ENCODE measurements at places on chromosomes 16 and 17.

- no peak for DNase-seq
Measured at GRCh38 chr16:46496701-46497100, 124.5 kb downstream of the SHCBP1 start.

GRCh38 chr16:11356573-11357331 is 11.5 kb downstream of the RMI2 start:
- DNase-seq = peak; percentile 48

DNA sequence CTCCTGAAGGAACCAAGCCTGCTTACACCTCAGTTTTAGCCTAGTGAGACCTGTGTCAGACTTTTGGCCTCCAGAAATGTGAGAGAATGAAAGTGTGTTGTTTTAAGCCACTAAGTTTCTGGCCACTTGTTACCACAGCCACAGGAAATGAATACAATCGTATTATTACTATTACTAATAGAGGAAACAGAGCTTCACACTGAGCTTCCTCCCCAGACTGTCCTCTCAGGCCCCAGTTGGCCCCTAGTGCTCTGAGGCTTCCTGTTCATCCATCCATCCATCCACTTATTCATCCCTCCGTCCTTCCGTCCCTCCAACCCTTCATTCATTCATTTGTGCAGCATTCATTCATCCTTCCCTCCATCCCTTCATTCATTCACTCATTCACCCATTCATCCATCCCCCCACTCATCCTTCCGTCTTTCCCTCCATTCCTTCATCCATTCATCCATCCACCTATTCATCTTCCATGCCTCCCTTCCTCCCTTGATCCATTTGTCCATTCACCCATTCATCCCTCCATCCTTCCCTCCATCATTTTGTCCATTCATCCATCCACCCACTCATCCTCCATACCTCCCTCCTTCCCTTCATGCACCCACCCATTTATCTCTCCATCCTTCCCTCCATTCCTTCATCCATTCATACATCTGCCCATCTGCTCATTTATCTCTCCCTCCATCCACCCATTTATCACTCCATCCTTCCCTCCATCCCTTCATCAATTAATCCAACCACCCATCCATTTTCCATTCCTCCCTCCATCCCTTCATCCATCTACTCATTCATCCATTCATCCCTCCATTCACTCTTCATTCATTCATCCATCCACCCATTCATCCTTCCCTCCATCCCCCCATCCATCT is 95.0 kb downstream of the FOXL1 start:
- peak; percentile 10 for DNase-seq

GRCh38 chr16:30914830-30915229 is 8.5 kb upstream of the FBXL19 start:
- DNase-seq = no peak

DNA sequence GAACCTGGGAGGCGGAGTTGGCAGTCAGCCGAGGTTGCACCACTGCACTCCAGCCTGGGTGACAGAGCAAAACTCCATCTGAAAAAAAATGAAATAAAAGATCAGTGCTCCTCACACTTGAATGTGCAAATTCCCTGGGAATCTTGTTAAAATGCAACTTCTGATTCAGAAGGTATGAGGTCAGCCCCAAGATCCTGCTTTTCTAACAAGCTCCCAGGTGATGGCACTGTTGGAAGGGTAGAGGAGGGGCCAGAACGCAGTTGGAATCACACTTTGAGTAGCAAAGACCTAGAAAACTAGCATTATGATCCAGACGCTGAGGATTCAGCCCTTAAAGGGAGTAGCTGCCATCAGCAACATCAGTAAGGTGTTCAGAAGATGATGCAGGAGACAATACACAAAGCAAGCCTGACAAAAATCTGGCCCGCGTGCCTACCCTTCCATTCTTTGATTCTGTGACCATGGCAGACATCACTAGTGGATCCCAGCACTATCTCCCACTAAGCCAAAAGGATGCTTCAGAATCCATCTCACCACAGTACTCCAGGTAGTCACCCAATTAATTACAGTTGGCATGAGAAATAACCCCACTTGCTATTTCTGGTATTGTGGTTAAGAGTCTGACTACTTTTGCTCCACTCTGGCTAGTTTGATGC is 33.1 kb upstream of the MEIOC start:
- DNase-seq = no peak

DNA sequence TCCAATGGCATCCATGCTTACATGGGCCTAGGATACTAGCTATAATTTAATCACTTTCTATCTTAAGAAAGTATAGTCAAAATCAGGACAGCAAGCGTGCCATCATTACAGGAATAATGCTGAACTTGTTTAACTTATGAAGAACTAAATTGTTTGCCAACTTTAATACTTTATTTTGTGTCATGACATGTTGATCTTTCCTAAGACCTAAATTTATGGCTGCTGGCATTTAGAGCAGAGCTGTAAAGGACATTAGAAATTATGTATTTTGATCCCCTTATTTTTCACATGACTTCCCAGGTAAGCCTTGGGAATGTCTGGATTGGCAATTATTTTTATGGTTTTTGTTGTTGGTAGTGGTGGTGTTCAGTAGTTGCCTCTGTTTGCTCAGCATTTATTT is 920.3 kb upstream of the GOT2 start:
- no peak for DNase-seq

GRCh38 chr17:29051194-29051593 is 8.3 kb downstream of the PIPOX start:
- no peak for DNase-seq

GRCh38 chr16:84794626-84795025 is 25.2 kb upstream of the CRISPLD2 start:
- DNase-seq = no peak

GRCh38 chr17:48597528-48597777 is 3.9 kb upstream of the HOXB5 start:
- no peak for DNase-seq

DNA sequence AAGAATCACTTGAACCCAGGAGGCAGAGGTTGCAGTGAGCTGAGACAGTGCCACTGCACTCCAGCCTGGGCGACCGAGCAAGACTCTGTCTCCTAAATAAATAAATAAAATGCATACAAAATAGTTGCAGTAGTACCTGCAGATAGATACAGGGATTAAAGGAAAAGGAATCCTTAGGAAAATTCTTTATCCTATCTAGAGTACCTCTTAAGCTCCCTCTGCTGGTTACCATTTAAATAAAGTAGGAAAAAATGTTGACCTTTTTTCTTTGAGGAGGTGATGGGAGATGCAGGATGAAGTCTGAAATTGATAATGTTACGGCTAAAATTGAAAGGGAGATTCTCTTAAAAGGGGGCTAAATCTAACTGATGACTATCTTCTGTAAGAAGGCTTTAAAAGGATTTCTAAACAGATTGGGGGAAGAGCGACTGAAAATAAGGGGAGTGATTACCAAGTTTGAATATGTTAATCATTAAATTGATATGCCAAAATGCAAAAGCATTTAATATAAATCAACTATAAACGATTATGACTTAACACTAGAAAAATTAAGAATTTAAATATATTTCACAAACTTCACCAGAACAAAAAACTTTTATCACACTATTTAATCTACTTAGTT is 29.4 kb downstream of the C16orf87 start:
- DNase-seq = peak; percentile 46

DNA sequence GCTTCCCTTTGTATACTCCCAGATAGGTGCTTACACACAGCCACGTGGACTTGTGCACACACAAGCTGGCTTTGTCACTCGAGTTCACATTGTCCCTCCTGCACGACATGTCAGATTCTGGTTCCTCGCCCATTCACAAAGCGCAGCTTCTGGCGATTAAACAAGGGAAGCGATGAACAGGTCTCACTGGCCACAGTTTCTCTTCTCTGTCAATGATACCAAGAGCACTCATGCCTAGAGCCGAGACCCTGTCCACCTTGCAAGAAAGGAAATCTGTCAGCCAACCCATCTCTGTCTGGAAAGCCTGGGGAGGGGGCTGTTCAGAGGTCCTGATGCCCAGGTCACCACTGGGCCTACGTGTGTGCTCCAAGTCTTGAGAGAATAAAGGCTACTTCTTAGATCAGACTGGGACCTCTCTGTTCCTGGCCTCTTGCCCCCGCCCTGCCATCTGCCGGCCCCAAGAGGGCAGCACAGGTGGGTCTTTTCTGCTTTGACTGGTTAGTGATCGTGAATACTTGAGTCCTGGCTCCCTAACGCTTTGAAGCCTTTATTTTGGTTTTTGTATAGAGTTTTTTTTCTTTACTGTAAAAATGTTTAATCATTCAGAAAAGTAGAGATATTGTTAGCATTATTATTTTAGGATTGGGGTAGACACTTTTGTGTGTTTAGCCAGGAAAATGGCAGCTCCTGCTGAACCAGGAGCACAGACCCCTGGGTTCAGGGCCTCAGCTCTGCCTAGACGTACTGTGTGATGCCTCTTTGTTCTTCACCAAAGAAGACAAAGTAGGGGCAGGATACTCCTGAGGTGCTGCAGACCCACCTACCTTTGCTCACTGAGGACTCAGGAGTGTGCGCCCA is 104.7 kb downstream of the MRM1 start:
- peak; percentile 23 for DNase-seq

GRCh38 chr16:20260215-20261009 is 66.9 kb downstream of the GP2 start:
- DNase-seq = peak; percentile 0

GRCh38 chr17:61306003-61306402 is 93.6 kb upstream of the TBX2 start:
- DNase-seq = no peak

DNA sequence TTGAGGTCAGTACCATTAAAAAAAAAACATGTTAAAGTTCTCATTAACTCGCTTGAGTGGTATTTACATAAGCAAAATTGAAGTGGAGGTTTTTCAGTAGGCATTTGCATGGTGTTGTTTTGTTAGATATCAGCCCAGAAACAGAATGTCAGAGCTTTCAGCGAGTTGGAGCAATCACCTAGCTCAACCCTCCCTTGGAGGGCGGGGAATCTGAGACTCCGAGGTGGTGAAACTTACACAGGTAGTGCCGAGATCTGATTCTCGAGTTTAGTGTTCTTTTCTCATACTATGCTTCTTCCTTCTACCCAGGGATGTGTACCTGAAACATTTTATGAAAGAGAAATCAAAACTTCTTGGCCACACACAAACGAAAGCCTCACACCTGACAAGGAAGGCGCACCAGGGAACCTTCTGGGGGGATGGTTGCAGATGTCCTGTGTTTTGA is 6.6 kb downstream of the SEC14L1 start:
- DNase-seq = no peak

DNA sequence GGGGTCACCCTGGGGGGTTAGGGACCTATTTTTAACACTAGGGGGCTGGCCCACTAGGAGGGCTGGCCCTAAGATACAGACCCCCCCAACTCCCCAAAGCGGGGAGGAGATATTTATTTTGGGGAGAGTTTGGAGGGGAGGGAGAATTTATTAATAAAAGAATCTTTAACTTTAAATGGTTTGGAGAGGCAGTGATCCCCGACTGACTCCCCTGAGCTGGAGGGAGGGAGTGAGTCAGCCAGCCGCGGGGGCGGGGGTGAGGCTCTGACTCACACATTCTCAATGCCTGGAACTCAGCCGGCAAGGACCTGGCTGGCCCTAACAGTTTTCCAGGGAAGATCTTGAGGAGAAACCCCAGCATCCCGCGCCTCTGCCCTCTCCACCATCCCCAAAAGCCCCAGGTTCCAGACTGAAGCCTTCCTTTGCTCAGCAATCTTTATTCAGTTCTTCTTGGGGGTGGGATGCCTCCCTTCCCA is 1.5 kb downstream of the HCFC1R1 start:
- peak; percentile 87 for DNase-seq

DNA sequence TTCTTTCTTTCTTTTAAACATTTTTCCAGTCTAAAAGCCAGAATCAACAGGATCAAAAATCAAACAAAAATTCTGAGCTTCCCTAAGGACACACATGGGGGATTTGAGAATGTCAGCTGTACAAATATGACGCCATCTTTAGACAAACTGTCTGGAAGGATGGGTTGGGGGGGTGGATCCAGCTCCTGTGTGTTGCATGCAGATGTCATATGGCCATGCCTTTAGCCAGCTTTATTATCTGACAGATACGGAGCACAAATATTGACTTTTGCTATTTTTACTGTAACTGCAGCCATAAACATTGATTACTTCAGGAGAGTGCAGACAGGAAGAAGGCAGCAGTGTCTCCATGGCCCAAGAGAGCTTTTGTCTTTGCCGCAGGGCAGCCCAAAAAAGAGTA is 279.4 kb upstream of the ELAC2 start:
- no peak for DNase-seq

DNA sequence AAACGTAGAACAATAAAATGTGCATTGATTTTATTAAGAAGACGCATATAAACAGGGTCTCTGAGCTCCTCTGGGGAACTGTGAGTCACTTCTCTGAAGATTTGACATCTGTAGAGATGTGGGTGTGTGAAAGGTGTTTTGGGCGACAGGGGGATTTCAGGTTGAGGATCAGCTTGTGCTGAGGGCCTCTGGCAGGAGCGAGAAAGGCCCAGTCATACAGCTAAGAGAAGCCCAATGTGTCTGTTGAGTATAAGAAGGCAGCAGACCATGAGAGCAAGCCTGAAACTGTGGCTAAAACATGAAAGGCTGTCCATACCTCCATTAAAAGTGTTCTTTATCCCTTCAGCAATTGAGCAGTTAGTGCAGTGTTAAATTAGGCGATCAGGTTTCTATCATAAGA is 406.5 kb upstream of the MON1B start:
- no peak for DNase-seq

GRCh38 chr17:80213643-80213975 is 6.5 kb downstream of the SGSH start:
- no peak for DNase-seq

- DNase-seq = peak; percentile 45
Measured at GRCh38 chr17:78745407-78746088, 36.5 kb downstream of the CYTH1 start.

DNA sequence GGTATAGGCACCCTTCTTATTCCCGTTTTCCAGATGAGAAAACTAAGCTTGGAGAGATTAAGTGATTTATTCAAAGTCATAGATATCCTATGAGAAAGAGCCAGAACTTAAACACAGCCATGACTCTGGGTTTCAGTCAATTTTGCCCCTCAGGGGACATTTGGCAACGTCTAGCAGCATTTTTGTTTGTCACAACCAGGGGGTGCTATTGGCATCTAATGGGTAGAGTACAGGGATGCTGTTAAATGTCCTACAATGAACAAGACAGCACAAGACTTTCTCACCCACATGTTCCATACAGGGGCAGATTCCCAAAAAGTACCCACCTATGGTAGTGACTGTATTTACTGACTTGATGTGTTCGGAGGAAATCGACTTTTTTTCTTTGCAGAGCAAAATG is 4.8 kb upstream of the SHISA9 start:
- peak; percentile 13 for DNase-seq

GRCh38 chr16:57479976-57480753 is 6.1 kb downstream of the DOK4 start:
- no peak for DNase-seq

Data from kidney capillary endothelial cell (primary cell).